KG1 (cell line): ENCODE measurements at places on chromosomes 4 and X.

DNA sequence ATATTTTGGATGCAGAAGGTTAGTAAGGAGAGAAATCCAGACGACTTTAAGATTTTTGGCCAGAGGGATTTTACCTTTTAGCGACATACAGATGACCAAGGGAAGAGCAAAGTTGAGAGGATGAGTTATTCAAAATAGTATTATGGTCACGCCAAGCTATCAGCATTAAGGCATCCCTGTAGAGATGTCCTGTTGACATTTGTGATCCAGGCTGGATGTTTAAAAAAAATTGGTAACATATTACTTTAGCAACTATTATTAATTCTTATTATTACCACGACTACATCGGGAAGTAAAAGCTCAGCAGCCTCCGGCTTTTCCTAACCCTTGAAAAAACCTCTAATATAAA lies 562 bp upstream of the OSTC start:
- DNase-seq: no peak

DNA sequence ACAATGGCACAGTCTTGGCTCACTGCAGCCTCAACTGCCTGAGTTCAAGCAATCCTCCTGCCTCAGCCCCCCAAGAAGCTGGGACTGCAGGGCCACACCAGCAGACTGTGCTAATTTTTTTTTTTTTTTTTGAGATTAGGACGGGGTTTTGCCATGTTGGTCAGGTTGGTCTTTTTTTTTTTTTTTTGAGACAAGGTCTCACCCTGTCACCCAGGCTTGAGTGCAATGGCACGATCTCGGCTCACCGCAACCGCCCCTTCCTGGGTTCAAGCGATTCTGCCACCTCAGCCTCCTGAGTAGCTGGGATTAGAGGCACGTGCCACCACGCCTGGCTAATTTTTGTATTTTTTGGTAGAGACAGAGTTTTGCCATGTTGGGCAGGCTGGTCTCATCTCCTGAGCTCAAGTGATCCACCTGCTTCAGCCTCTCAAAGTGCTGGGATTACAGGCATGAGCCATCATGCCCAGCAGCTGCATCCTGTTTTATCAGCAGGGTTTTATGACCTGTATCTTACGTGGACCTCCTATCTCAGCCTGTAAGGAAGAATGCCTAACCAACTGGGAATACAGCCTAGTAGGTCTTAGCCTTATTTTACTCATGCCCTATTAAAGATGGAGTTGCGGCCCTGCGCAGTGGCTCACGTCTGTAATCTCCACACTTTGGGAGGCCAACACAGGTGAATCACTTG lies 13.2 kb upstream of the MRPL1 start:
- no peak for DNase-seq

DNA sequence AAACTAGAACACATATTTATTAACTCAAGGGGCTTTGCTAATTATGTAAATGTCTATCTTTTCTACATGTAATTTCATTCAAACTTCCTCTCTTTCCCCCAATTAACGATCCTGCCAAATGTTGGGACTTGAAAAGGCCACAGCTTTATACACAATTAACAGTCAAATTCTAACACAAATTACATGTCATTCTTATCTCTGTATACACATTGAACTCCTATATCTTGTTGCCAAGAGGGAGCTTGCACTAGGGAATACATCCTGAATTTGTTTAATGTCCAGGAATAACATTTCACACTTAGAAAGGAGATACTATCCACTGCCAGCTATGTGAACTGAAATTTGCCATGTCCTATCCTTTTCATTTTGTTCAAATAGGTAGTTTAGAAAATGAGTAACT lies 38.9 kb upstream of the MAB21L2 start:
- no peak for DNase-seq

- DNase-seq: no peak
Measured at GRCh38 chr4:126916626-126917140, 716.1 kb upstream of the INTU start.

GRCh38 chr4:153154007-153154975 lies 50.0 kb upstream of the TRIM2 start:
- DNase-seq: no peak

DNA sequence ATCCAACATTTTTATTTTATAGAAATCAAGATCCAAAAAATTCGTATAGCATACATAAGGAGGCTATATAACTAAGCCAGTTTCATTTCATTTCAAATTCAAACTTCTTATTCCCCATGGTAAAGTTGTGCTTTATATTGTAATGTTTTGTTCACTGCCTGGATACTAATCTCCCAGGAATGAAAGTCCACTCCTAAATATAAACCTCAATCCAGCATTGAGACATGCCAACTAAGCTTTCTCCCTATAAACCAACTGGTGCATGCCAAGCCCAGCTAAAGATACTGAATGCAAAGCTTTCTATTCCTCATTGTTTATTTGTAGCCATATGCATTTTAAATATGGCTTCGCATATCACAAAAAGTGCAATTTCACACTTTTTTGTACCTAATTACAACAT lies 63.8 kb upstream of the INPP4B start:
- no peak for DNase-seq

DNA sequence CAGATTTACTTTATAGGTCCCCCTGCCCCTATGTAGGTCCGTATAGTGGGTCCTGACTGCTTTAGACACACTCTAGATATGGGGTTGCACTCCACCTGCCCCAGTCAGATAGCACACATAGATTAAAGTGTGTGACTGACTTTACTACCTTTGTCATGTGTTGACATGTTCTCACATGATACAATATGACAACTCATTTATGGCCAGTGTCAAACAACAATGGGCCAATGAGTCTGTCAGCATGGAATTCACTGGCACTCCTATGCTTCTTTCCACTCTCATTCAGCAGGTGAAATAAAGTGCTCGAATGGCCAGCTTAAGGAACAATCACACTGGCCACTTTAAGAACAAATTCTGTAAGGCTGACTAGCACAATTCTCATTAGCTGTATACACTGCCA lies 23.8 kb upstream of the FMR1NB start:
- no peak for DNase-seq

- DNase-seq: no peak
Measured at GRCh38 chrX:45667666-45668065, 467.0 kb upstream of the DIPK2B start.

DNA sequence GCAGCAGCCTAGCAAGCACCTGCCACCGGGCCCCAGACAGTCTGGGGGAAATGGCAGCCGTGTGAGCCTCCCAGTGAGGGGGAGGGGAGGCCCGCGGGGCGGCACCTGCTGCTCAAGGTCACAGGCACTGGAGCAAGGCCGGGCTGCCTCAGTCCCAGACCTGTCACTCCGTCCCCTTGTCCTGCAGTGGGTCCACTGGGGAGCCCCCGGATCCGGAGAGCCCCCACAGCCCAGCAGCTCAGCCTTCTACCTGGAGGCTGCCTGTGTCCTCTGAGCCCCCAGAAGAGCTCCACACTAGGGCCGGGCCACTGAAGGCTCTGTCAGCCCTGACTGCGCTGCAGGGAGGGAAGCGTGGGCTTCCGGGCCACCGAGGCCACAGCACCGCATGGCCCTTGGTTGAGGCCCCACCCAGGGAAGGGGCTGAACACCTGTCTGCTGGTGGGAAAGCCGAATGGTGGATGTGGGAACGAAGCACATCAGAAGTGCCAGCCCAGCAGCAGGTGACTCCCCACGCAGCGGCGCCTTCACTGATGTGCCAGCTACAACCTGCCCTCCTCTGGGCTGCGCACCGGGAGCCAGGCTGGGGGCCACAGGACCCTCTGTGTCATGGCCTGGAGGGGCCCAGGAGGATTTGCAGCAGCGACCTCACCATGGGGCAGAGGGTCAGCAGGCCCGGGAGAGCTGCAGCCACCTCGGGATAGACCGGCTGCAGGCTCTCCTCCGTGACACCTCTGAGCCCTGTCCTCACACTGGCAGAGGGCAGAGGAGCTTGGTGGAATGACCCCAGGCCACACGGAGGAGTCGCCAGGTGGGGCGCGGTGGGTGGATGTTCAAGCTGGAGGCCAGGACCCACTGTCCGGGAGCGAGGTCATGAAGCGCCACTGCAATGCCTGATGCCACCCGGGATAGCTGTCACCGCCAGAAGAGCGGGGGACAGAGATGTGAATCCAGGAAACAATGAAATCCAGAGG lies 35.0 kb upstream of the MXD4 start:
- DNase-seq: no peak

DNA sequence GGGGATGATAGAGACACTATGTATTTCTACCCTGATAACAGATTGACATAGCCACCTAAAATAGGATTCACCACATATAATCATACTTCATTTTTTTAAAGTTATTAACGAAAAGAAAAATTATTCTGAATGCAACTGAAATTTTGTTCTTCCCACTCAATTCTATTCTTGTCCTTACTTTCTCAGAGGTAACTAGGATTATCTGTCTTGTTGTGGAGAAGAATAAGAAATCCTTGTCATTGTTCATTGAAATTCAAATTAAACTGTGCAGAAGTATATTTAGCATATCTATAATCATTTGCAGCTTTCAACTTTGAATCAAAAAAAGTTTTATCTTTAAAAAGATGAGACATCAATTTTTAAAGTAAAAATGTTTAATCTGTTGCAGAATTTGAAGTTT lies 40.4 kb upstream of the PRR27 start:
- DNase-seq: no peak

GRCh38 chrX:101263766-101264165 lies 27.4 kb downstream of the TAF7L start:
- DNase-seq: no peak

DNA sequence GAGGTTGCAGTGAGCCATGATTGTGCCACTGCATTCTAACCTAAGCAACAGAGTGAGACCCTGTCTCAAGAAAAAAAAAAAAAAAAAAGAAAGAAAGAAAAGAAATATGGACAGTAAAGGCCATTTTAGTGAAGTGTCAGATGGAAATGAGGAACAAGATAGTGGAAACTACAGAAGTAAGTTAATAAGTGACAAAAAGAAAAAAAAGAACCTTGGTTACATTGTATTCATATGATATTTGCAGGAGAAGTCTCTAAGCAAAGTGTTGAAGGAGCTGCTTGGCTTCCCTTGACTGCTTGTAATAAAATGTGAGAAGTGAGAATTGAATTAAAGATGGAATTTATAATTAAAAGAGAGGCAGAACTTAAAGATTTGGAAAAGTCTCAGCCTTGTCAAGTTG lies 73.2 kb downstream of the HOPX start:
- no peak for DNase-seq

DNA sequence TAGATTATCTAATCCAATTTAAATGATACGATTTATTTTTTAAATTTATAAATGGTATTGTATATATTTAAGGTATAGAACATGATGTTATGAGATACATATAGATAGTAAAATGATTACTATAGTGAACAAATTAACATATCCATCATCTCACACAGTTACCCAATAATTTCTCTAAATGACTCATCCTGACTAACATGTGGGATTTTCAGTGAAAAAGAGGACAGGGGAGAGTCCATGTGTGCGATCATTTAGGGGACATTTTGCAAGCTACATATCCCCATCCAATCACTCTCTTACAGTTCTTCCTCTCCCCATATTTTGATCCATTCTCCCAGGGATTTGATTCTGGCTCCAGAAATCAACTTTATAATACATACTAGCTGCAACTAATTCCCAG lies 88.2 kb downstream of the ABCB7 start:
- DNase-seq: no peak

DNA sequence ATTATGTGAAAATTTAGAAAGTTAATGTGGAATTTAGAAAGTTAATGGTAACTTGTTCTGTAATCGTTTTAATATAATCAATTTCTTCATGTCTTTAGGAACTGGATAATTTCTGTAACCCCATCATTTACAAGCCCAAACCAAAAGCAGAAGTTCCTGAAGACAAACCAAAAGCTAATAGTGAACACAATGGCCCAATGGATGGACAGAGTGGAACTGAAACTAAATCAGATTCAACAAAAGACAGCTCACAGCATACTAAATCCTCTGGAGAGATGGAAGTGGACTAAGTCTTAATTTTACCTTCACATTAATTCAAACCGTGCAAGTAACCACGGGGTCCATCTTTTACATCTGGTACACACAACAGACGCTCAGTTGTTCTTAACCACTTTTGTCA lies 48.1 kb upstream of the PLK4 start:
- no peak for DNase-seq

DNA sequence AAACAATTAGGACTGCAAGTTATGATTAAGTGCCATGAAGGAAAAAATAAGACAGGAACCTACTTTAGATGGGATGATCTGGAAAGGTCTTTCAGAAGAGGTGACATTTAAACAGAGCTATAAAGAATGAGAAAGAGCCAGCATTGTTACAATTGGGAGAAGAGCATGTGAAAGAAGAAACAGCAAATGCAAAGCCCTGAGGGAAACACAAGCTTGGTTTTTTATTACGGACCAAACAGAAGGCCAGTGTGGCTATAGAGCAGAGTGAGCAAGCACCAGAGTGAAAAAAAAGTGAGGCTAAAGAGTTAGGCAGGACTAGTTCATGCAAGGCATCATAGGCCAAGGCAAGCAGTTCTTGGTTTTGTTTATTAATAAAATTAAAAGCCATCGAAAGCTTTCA lies 175.6 kb downstream of the RBMX2 start:
- DNase-seq: no peak

GRCh38 chr4:77163641-77164040 lies 6.6 kb downstream of the CCNG2 start:
- DNase-seq: no peak

DNA sequence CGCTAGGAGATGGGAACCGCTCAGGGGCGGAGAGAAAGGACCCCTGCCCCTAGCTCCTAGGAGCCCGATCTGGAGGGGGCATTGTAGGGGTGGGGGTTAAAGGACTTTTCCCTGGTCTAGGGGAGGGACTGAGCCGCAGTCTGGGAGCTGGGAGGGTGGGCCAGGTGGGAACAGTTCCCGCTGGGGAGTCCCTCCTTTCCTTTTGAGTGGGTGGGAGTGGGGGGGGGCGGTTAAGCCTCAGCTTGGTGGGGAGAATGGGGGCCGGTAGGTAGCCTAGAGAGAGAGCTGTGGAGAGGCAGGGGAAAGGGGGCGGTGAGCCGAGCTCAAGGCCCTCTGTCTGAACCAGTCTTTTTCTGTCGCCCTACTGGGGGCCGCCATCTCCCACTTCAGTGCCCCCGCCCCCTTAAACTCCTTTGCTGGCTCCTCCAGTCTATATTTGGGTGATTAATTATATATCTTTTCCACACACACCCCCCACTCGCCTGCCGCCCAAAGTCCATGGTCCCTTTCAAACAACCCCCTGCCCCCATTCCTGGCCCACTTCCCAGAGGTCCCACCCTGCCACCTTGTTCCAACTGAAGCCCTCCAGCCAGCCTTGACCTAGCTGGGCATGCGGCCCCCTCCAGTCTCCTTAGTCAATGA lies 822 bp downstream of the ZNF275 start:
- no peak for DNase-seq

DNA sequence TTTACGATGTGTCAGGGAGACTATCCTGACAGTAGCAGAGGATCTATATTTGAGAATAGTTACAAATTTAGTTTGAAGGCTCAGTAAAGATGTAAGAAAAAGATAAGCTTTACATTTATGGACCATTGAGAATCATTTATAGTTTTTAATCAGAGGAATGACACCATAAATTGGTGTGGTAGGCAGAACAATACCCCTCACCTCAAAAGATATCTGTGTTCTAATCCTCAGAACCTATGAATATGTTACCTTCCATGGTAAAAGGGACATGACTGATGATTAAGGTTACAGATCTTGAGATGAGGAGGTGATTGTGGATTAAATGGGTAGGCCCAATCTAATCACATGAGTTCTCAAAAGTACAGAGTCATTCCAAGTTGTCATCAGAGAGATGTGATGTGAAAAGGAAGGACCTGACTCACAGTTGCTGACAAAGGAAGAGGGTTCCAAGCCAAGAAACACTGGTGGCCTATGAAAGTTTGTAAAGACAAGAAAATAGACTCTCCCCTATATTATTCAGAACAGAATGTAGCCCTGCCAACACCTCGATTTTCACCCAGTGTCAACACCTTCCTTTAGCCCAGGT lies 27.0 kb downstream of the EREG start:
- DNase-seq: no peak

- DNase-seq: no peak
Measured at GRCh38 chr4:40769266-40769665, 19.5 kb downstream of the NSUN7 start.
